ENCODE measurements at places on chromosomes 2 and 18. TPM values are rescaled to one million over a fixed set of nuclear protein-coding genes. Genes with fewer than 3 reads are reported as not detected.

Gene TEKT4
- total RNA-seq: not detected

Gene ABCG5
- not detected for total RNA-seq

Gene ADAM23
- 11.4 TPM for total RNA-seq

Gene PDE11A
- 0.05 TPM for total RNA-seq

Gene IL36A
- total RNA-seq: not detected

Gene UGT1A5
- total RNA-seq: not detected

Gene KIF1A
- total RNA-seq: 4.3 TPM

Gene RASGRP3
- total RNA-seq: 2.1 TPM

Gene CFAP65
- not detected for total RNA-seq

Gene C18orf54
- total RNA-seq: 5.4 TPM

Gene IL37
- total RNA-seq: not detected

Gene SIX3
- not detected for total RNA-seq

Data from osteocyte (in vitro differentiated cells).